A549 treated with GW870086 at 1 μM for 4 hours (cell line): ENCODE measurements at places on chromosomes 5 and 9. TPM values are rescaled to one million over a fixed set of nuclear protein-coding genes. Genes with fewer than 3 reads are reported as not detected.

The RANBP3L gene
- not detected in 5 replicates for total RNA-seq

The AK3 gene
- 40.3 to 59.5 TPM (median 53.8 TPM) in 5 replicates for total RNA-seq

The ADGRD2 gene
- total RNA-seq = not detected in 5 replicates

The PCDHGC4 gene
- not detected in 5 replicates for total RNA-seq

The SLC45A2 gene
- 0.07 TPM in 1 of 5 replicates, not detected in the others for total RNA-seq

The DAB2IP gene
- 11.1 to 14.8 TPM (median 11.7 TPM) in 5 replicates for total RNA-seq

The GAPT gene
- not detected in 5 replicates for total RNA-seq

The IGFBPL1 gene
- 1.8 to 3.0 TPM (median 2.6 TPM) in 5 replicates for total RNA-seq

The LRSAM1 gene
- total RNA-seq = 8.9 to 11.7 TPM (median 10.4 TPM) in 5 replicates

The IL13 gene
- 0.12 TPM in 1 of 5 replicates, not detected in the others for total RNA-seq

The SCGB3A1 gene
- not detected in 5 replicates for total RNA-seq

The PBX3 gene
- 10.1 to 14.7 TPM (median 11.4 TPM) in 5 replicates for total RNA-seq

The RGS7BP gene
- not detected in 5 replicates for total RNA-seq

The LECT2 gene
- total RNA-seq = not detected in 5 replicates

The ZNF608 gene
- total RNA-seq = 1.1 to 1.5 TPM (median 1.3 TPM) in 5 replicates

The SEPTIN8 gene
- total RNA-seq = 14.6 to 21.8 TPM (median 19.6 TPM) in 5 replicates

The MTREX gene
- total RNA-seq = 29.1 to 54.2 TPM (median 34.9 TPM) in 5 replicates

The NOXA1 gene
- total RNA-seq = 0.91 to 2.0 TPM (median 1.3 TPM) in 5 replicates

The SLC2A6 gene
- 13.5 to 21.5 TPM (median 19.5 TPM) in 5 replicates for total RNA-seq

The GMCL2 gene
- not detected in 5 replicates for total RNA-seq

The SLC22A4 gene
- 3.5 to 6.1 TPM (median 5.1 TPM) in 5 replicates for total RNA-seq

The RXRA gene
- 27.3 to 41.7 TPM (median 34.8 TPM) in 5 replicates for total RNA-seq

The TGFBI gene
- total RNA-seq = 1,294 to 1,839 TPM (median 1,618 TPM) in 5 replicates

The RLN2 gene
- total RNA-seq = 0.17 to 0.39 TPM (median 0.39 TPM) in 3 of 5 replicates, not detected in the others

The IFNE gene
- total RNA-seq = 1.1 to 1.7 TPM (median 1.4 TPM) in 5 replicates

The STC2 gene
- total RNA-seq = 37.0 to 50.7 TPM (median 39.2 TPM) in 5 replicates

The CBY3 gene
- not detected in 5 replicates for total RNA-seq

The PCDHGA9 gene
- total RNA-seq = 0.05 to 0.10 TPM (median 0.07 TPM) in 4 of 5 replicates, not detected in the other

The BASP1 gene
- total RNA-seq = 224 to 273 TPM (median 254 TPM) in 5 replicates

The PCDHA7 gene
- total RNA-seq = 0.08 to 0.13 TPM (median 0.10 TPM) in 5 replicates

The AJM1 gene
- 4.0 to 4.7 TPM (median 4.2 TPM) in 5 replicates for total RNA-seq

The SLC34A3 gene
- total RNA-seq = 0.06 to 0.17 TPM (median 0.11 TPM) in 5 replicates

The PTPN3 gene
- total RNA-seq = 16.0 to 21.4 TPM (median 18.5 TPM) in 5 replicates

The CCDC192 gene
- not detected in 5 replicates for total RNA-seq

The ZDHHC21 gene
- total RNA-seq = 1.5 to 3.9 TPM (median 3.1 TPM) in 5 replicates

The SCGB3A2 gene
- total RNA-seq = not detected in 5 replicates

The LHX2 gene
- 2.8 to 5.3 TPM (median 3.9 TPM) in 5 replicates for total RNA-seq

The ADAMTSL1 gene
- 0.07 to 0.10 TPM (median 0.08 TPM) in 3 of 5 replicates, not detected in the others for total RNA-seq

The PNPLA7 gene
- total RNA-seq = 0.45 to 1.0 TPM (median 0.69 TPM) in 5 replicates

The GDNF gene
- total RNA-seq = 0.03 to 0.10 TPM (median 0.05 TPM) in 4 of 5 replicates, not detected in the other

The SUSD3 gene
- 0.65 to 1.1 TPM (median 0.83 TPM) in 5 replicates for total RNA-seq

The STPG3 gene
- not detected in 5 replicates for total RNA-seq

The ZFR gene
- total RNA-seq = 51.3 to 70.4 TPM (median 60.5 TPM) in 5 replicates

The ZSWIM6 gene
- total RNA-seq = 4.2 to 5.7 TPM (median 5.5 TPM) in 5 replicates

The FOXD4L6 gene
- total RNA-seq = 0.06 TPM in 1 of 5 replicates, not detected in the others

The OCLN gene
- 10.3 to 12.8 TPM (median 11.5 TPM) in 5 replicates for total RNA-seq

The SAXO1 gene
- not detected in 5 replicates for total RNA-seq

The DBH gene
- not detected in 5 replicates for total RNA-seq

The ARID3C gene
- total RNA-seq = 0.15 to 0.41 TPM (median 0.21 TPM) in 4 of 5 replicates, not detected in the other

The PRDM9 gene
- total RNA-seq = not detected in 5 replicates

The TMC1 gene
- total RNA-seq = 0.06 to 0.29 TPM (median 0.13 TPM) in 3 of 5 replicates, not detected in the others

The FBP2 gene
- not detected in 5 replicates for total RNA-seq

The TTC33 gene
- 7.5 to 16.1 TPM (median 10.1 TPM) in 5 replicates for total RNA-seq

The PCDHB5 gene
- 0.94 to 1.8 TPM (median 1.5 TPM) in 5 replicates for total RNA-seq

The TRIP13 gene
- 63.4 to 76.4 TPM (median 71.0 TPM) in 5 replicates for total RNA-seq

The ACTBL2 gene
- total RNA-seq = 0.05 to 0.11 TPM (median 0.07 TPM) in 3 of 5 replicates, not detected in the others
